HAP-1 (cell line): ENCODE measurements at places on chromosomes 12 and 14.

DNA sequence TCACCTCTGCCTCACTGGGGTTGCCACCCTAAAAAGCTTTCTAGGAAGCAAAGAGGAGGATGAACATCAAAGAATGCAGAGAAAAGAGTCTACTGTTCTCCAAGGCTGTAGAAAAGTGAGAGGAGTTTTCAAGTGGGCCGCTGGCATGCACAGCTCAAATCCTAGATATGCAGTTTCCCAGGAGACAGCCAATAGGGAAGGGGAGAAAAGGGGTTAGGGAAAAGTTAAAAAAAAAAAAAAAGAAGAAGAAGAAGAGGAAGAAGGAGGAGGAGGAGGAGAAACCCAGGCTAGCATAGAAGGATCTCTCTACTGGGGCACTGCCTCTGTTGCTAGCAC, 682 bp downstream of the BATF start:
- DNase-seq: no peak

DNA sequence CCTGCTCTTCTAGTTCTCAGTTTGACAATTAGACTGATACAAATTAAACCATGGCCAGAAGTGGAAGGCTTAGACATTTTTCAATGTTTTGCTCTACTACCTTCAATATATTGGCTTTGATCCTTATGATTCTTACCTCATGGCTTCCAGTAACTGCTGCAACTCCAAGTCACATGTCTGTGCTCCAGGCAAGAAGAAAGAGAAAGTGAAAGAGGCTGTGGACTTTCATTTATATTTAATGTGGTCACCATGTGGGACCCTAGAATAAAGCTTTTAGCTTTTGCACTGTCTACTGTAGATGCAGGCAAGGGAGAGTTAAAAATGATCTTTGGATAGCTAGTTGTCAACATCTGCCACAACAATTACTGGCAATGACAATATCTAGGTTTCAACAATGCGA, 214.3 kb upstream of the PDE3A start:
- no peak for DNase-seq

DNA sequence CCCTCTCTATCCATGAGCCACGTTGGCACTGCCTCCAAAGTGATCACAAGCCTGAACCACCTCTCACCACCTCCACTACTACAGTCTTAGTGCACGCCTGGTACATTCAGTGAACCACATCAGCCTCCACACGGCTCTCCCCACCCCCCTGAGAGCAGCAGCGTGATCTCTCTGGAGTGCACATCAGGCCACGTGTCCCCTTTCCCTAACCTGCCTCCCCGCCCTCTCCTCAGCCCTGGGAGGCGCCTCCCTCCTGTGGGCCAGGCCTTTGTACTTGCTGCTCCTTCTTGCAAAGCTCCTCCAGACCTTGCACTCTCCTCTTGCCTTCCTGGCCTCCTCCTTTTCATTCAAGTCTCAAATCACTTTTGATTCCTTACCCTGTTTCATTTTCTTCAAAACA, 49.8 kb downstream of the SLC6A12 start:
- no peak for DNase-seq

- peak; percentile 35 for DNase-seq
These were observed 62.7 kb upstream of the HECTD1 start for GRCh38 chr14:31270196-31270772.

GRCh38 chr14:49945448-49946319, 52.8 kb downstream of the ARF6 start:
- no peak for DNase-seq

DNA sequence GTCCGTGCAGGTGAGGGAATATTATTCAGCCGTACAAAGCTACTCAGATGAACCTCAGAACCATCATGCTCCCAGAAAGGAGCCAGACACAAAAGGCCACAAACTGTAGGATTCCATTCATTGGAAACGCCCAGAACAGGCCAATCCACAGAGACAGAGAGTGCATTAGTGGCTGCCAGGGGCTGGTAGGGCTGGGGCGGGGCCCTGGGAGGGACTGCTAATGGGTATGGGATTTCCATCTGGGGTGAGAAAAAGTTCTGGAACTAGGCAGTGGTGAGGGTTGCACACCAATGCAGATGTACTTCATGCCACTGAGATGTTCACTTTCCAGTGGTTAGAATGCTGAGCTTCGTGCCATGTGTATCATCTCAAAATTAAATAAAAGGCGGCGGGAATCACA, 101.1 kb downstream of the RFLNA start:
- DNase-seq: no peak

DNA sequence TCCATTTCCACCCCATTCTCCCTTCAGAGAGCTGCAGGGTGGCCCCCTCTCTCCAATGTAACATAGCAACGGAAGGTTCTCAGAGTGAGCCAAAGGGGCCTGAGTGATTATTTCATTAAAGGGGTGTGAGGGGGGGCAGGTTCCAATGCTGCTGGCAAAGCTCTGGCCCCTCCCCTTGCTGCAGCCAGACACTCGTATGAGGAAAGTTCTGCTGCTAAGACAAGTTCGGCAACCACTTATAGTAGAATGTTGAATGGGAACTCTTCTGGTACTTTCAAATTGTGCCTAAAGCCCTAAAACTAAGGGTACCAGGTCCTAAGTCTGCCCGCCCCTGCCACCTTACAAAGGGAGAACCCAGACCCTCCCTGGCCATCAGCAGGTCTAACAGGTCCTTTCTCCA, 49.8 kb downstream of the PLEKHG3 start:
- DNase-seq: no peak

DNA sequence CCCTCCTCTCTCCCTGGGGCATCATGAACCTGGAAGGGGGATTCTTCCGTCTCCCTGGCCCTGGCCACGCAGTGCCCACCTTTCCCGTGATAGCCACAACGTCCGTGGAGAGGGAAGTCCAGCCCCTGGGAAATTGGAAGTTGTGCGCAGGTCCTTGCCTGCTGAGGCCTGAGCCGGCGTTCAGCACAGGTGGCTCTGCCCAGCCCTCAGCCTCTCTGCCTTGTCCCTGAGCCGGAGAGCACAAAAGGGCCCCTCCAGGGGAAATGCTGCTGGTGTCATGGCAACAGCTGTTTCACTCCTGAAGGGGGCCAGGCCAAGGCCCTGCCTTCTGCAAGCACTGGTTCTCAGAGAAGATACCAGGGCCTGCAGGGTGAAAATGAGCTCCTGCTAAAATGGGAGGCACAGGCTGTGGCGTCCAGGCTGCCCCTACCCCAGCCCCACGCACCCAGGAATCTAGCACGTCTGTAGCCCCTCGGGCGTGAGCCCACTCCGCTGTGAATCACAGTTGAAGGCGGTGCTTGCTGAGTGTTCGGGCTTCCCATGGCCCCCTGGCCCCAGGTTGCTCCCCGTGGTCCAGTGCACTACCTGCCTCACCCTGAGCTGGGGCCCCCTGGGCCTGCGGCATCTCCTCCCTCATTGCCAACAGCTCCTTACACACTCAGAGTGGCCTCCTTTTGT, 149.4 kb downstream of the ADGRD1 start:
- no peak for DNase-seq

DNA sequence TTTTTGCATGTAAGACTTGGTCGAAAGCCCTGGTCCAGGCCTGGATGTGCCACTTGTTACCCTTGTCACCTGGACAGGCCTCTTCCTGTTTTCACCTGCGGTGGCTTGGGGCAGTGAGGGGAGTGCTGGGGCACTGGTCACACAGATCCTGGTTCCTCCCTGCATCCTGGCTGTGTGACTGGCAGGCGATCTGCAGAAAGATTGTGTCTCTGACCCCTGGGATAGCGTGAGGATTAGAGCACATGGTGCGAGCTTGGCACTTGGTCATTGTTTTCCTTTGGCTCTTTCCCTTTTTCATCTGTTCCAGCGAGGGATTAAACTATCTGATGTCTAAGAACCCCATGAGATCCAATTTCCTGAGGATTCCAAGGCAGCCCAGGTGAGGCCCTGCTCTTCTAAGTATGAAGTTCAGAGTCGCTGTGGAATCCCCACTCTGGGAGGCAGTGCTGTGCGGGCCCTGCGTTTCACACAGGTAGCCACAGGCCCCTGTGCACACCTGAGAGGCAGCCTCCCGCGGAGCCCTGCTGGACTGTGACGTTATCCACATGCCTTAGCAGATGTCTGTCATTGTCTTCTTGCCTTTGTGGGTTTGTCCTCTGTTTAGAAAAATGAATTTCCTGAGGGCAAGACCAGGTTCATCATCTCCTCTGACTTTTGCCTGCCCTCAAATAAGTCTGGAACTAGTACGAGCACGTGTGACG, 288.4 kb downstream of the CACNA1C start:
- no peak for DNase-seq

- no peak for DNase-seq
These were observed 154.4 kb downstream of the CALM1 start for GRCh38 chr14:90551070-90551704.

DNA sequence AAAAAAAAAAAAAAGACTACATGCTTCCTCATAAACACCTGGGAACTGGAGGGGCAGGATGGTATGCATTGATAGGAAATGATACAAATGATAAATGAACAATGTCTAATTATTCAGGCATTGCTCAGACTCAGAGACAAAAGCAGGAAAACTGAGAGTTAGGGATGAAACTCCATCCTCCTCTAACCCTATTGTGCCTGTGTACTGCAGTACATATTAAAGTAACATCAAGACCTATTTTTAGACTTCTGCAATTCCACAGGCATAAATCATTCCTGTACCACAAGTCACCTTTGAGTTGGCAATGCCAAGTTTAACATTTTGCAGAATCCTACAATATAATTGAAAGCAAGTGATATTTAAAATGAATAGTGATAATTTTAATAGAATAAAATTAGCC, 156.5 kb upstream of the USP15 start:
- no peak for DNase-seq

GRCh38 chr12:2337031-2338010, 284.5 kb downstream of the CACNA1C start:
- no peak for DNase-seq

DNA sequence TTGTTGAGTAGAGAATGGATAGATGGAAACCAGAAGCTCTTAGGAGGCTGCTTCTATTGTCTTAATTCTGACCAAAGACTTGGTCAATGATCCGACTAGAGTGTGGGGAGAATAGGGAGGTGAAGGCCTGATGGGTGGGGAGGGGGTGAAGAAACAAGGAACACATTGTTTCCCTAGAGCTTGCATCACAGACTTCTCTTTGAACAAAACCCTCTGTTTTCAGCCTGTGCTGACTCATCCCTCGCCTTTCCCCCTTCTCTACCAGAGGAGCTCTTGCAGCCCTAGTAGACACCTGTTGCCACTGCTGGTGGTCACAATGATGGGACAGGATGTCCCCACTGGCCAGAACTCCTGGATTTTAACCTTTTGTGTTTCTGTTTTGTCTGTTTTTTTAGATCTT, 46.8 kb upstream of the CISTR start:
- DNase-seq: no peak

DNA sequence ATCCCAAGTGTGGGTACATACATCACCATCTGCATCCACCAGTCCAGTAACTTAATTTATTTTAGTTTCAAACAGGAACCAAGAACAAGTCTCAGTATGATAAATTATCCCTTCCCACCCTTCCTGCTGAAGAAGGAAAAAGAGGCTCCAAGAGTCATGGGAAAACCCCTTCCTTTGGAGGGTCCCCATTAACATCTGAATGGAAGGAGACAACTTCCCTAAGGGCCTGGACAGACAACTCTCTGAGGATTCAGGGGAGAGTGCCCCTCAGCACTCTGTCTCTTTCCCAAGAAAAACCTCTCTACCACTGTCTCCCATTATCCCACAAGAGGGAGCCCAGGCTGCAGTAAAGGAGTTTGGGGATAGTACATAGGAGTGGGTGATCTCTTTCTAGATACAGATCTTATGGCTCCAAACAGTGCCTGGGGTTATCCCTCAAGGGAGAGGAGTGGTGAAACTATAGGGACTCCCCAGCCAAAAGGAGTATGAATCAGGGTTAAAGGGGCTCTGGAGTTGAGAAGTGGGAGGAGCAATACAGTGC, 6.2 kb downstream of the WNT10B start:
- no peak for DNase-seq

GRCh38 chr14:37083599-37083998, 88.8 kb downstream of the SLC25A21 start:
- DNase-seq: no peak

- no peak for DNase-seq
These were observed 77.0 kb downstream of the GTF2A1 start for GRCh38 chr14:81143793-81144192.

DNA sequence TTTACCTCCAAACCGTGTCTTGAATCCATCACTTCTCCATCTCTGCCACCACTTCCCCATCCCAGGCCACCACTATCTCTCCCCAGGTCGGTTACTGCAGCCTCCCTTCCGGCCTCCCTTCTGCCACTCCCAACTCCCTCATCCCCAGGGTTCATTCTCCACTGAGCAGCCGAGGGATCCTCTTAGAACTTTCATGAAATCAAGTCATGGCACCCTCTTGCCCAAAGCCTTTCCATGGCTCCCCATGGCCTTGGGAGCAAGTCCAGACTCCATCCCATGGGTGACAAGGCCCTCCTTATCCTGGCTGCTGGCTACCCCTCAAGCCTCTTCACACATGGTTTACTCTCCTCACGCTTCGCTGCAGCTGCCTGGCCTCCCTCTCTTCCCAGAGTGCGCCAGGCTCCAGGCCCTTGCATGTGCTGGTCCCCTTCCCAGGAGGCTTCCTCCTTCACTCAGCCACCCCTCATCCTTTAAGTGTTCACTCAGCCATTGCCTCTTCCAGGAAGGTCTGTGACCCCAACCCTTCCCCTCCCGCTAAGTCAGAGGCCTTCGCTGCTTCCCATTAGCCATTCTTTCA, 17.9 kb upstream of the SH2B3 start:
- no peak for DNase-seq

DNA sequence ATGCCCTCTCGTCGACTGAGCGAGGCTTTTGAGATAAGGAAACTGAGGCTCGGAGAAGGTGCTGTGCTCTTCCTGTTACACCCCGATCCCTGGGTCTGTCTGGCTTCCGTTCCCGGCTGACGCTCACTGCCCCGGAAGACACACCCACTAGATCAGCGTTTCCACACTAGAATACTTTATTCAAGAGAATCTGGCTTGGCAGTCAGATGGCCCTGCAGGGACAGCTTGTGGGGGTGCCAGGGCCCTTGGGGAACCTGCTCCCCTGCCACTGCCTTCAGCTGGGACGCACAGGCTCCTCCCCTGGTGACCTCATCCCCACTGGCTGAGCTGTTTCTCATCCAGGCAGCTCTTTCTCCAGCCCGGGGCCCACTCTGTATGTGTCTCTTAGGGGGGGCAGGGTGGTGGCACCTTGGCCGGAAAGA, 13.7 kb downstream of the PGF start:
- no peak for DNase-seq

- DNase-seq: no peak
These were observed 603 bp upstream of the ENDOU start for GRCh38 chr12:47725893-47726292.

GRCh38 chr14:20686386-20687143, 2.0 kb upstream of the ANG start:
- DNase-seq: no peak

- no peak for DNase-seq
These were observed 13.6 kb upstream of the PLEK2 start for GRCh38 chr14:67425608-67426007.
